Endothelial cell (in vitro differentiated cells): ENCODE measurements at places on chromosomes 7 and 10. TPM values are rescaled to one million over a fixed set of nuclear protein-coding genes. Genes with fewer than 3 reads are reported as not detected.

WEE2 gene
- 0.33 TPM for total RNA-seq

GRCh38 chr10:21458126-21458871 lies 67.2 kb downstream of the SKIDA1 start:
- peaks cover 1% of the 10 kb centered on the region for H3K27me3 ChIP-seq
- no peaks in the 10 kb centered on the region for H3K36me3 ChIP-seq
- H3K4me3 ChIP-seq, result no peak overlapping the region
- no peaks in the 10 kb centered on the region for H3K4me1 ChIP-seq

DNA sequence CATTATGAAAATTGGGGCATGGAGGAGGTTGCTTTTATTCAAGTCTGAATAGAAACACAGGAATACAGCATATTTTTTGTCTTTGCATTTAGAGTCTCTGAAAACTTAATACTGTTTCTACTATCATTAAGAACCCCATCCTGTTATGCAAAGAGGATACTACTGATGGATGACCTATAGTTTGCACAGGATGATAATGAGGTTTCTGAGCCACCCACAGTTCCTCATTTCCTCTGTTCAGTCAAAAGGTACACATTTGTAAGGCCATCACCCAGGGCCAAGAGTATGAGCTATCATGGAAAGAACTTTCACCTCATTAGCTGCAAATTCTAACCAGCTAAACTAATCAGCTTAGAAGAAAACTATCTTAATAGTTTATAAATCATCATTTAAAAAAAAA lies 213.0 kb upstream of the CHRM2 start:
- no peaks in the 10 kb centered on the region for H3K4me1 ChIP-seq
- DNase-seq, result no peak
- H3K27ac ChIP-seq, result no peak overlapping the region
- no peak overlapping the region for H3K4me3 ChIP-seq

GRCh38 chr10:63653747-63654146 lies 132.5 kb downstream of the REEP3 start:
- H3K4me3 ChIP-seq, result no peak overlapping the region
- DNase-seq, result no peak
- H3K27ac ChIP-seq, result no peak overlapping the region

SLC12A9 gene
- total RNA-seq, result 60.5 TPM

GRCh38 chr7:112390167-112390566 lies 60.1 kb upstream of the IFRD1 start:
- H3K27me3 ChIP-seq, result peaks cover 5% of the 10 kb centered on the region
- H3K27ac ChIP-seq, result no peak overlapping the region
- H3K36me3 ChIP-seq, result no peaks in the 10 kb centered on the region
- H3K4me3 ChIP-seq, result no peak overlapping the region
- H3K4me1 ChIP-seq, result peaks cover 2% of the 10 kb centered on the region

GRM3 gene
- not detected for total RNA-seq

SORCS1 gene
- 0.56 TPM for total RNA-seq

- peak; percentile 92 for DNase-seq
- no peak within 1 kb of the TSS for H3K27ac ChIP-seq
- peaks cover 21% of the 10 kb centered on the region for H3K27me3 ChIP-seq
- peaks cover 30% of the 10 kb centered on the region for H3K4me1 ChIP-seq
Observed at GRCh38 chr10:102241444-102242117, at the start of gene PITX3. TSS of gene PITX3 (minus strand) at chr10:102241512. CDS start at chr10:102232080, 9,432 bp downstream.

ASB13 gene
- total RNA-seq, result 22.5 TPM

DNA sequence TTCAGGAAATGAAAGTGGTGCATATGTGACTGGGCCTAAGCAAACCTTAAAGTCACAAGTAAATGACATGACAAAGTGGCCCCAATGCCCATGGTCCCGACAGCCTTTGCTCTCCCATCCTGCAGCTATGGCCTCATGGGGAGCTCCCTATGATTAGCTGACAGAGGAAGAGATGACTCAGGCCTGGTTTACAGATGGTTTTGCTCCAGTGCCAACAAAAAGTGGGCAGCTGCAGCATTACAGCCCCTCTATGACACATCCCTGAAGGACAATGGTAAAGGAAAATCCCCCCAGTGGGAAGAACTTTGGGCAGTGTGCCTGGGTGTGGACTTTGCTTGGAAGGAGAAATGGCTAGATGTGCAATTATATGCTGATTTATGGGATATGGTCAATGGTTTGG lies 105.1 kb upstream of the ADCY1 start:
- H3K4me3 ChIP-seq, result no peak overlapping the region
- no peak for DNase-seq
- no peaks in the 10 kb centered on the region for H3K4me1 ChIP-seq

- H3K4me1 ChIP-seq, result no peaks in the 10 kb centered on the region
- H3K27ac ChIP-seq, result no peak overlapping the region
- no peak for DNase-seq
- H3K36me3 ChIP-seq, result no peaks in the 10 kb centered on the region
- no peak overlapping the region for H3K4me3 ChIP-seq
- peaks cover 2% of the 10 kb centered on the region for H3K27me3 ChIP-seq
Observed at GRCh38 chr7:123824754-123825067, 20.3 kb upstream of the HYAL4 start.

PRSS2 gene
- 2.0 TPM for total RNA-seq

DNA sequence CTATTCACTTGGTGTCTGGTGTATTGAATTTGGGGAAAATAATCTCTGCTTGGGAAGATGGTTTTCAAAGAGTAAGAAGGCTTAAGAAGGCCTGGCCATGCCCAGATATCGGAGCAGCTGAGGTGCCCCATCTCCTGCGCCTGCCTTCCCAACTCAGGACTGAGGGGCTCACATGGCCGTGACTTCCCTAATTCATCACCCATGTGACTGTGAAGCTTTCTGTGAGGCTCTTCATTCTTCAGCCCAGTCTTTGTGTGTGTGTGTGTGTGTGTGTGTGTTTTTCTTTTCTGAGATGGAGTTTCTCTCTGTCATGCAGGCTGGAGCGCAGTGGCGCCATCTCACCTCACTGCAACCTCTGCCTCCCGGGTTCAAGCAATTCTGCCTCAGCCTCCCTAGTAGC lies 53.2 kb downstream of the PROSER2 start:
- DNase-seq, result no peak
- H3K4me1 ChIP-seq, result peaks cover 19% of the 10 kb centered on the region
- H3K27me3 ChIP-seq, result peaks cover 18% of the 10 kb centered on the region
- H3K27ac ChIP-seq, result no peak overlapping the region
- H3K4me3 ChIP-seq, result no peak overlapping the region
- no peaks in the 10 kb centered on the region for H3K36me3 ChIP-seq

DNA sequence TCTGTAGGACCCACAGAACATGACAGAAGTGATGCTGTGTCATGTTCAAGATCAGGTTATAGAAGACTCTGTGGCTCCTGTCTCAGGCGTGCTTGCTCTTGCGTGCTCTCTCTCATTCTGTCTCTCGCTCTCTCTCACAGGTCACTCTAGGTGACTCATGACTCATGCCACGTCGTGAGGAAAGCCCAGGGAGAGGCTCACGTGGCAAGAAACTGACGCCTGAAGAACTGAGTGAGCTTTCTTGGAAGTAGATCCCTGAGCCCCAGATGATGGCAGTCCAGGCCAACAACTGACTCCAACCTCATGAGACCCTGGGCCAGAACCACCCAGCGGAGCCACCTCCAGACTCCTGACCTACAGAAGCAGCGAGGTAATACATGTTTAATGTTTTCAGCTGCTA lies 103.3 kb downstream of the DNMBP start:
- H3K4me3 ChIP-seq, result no peak overlapping the region
- peaks cover 20% of the 10 kb centered on the region for H3K4me1 ChIP-seq

ZRANB1 gene
- 22.4 TPM for total RNA-seq

EMX2 gene
- total RNA-seq, result not detected

DNA sequence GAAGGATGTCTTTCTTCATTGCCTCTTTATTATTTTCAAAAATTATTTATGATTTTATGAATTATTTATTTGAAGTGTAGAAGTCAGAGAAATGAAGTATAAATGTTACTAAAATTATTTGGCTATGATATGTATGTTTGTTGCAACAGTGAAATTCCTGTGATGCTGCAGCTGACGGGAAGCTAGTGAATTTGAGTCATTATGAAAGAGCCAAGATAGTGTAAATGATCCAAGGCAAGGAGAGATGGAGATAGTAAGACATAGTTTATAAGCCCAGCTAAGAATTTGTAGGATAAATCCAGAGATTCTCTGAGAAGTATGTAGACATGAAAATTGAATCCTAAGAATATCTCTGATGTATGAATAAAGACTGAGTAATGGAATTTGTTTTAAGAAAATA lies 30.8 kb downstream of the CASD1 start:
- no peaks in the 10 kb centered on the region for H3K27me3 ChIP-seq
- H3K27ac ChIP-seq, result no peak overlapping the region
- H3K36me3 ChIP-seq, result no peaks in the 10 kb centered on the region
- DNase-seq, result no peak

GRCh38 chr10:102994531-102995295 lies 76.6 kb downstream of the CNNM2 start:
- no peak overlapping the region for H3K4me3 ChIP-seq
- H3K27ac ChIP-seq, result no peak overlapping the region
- H3K27me3 ChIP-seq, result peaks cover 2% of the 10 kb centered on the region
- DNase-seq, result no peak

GRCh38 chr7:13945670-13946069 lies 43.8 kb downstream of the ETV1 start:
- no peaks in the 10 kb centered on the region for H3K4me1 ChIP-seq
- H3K27ac ChIP-seq, result no peak overlapping the region
- no peak for DNase-seq
- H3K36me3 ChIP-seq, result no peaks in the 10 kb centered on the region
- H3K4me3 ChIP-seq, result no peak overlapping the region

DNA sequence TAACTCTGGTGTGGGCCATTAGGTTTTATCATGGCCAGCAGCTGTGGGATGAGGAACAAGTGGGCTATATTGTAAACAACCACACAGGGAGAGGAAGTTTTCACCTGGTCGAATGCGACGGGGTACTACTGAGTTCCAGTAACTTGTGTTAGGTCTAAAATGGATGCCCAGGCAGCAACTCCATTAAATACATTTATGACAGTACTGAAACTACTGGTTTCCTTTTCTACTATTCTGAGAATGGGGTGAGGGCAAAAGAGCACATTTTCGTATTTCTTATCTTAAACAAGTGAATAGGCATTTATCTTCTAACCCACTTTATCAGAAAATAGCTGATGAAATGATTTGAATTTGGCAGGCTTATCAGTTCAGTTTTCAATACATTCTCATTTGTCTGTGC lies 109.7 kb downstream of the C1GALT1 start:
- DNase-seq, result no peak
- peaks cover 11% of the 10 kb centered on the region for H3K4me1 ChIP-seq
- no peaks in the 10 kb centered on the region for H3K36me3 ChIP-seq
- no peaks in the 10 kb centered on the region for H3K27me3 ChIP-seq
- H3K4me3 ChIP-seq, result no peak overlapping the region

SORBS1 gene
- total RNA-seq, result 103 TPM

VGF gene
- 0.77 TPM for total RNA-seq

ALOX5 gene
- total RNA-seq, result 0.18 TPM

- H3K4me3 ChIP-seq, result peak overlapping the region; percentile 98
- peak; percentile 55 for DNase-seq
- H3K4me1 ChIP-seq, result peaks cover 31% of the 10 kb centered on the region
- peaks cover 19% of the 10 kb centered on the region for H3K36me3 ChIP-seq
Observed at GRCh38 chr7:106283831-106284713, 711 bp downstream of the NAMPT start.

DNA sequence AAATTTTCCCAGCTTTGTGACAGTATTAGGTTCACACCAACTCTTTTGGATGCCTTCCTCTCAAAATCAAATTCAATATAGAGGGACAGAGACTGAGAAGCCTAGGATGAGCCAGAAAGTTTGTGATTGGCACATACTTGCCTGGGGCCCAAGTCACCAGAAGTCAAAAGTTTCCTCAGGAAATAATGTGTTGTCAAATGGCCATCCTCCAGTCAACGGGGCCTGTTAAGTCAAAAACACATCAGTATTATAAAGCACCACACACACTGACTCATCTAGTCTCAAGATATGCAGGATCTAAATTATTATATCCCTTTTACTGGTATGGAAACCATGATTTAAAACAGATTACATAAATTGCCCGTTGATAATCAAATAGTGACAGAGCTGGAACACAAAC lies 158.1 kb downstream of the AHR start:
- no peaks in the 10 kb centered on the region for H3K4me1 ChIP-seq
- no peak overlapping the region for H3K4me3 ChIP-seq
- DNase-seq, result no peak
- peaks cover 24% of the 10 kb centered on the region for H3K36me3 ChIP-seq
- no peaks in the 10 kb centered on the region for H3K27me3 ChIP-seq

DNA sequence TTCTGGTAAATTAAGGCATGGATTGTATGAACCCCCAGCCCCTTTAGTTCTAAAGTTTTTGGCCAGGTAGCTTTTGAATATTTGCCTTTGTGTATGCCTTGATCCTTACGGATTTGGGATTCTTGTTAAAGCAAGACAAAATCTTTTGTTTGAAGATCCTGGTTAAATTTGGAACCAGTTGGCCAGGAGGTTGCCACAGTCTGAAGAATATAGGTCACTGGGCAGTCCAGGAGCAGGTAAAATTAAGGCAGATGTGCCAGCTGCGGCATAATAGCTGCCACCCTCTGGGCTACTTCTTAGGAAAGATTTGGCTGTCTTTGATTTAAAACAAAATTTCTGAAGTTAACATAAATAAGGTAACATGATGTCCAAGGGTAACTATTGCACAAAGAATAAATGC lies 192.3 kb downstream of the SUGCT start:
- H3K27me3 ChIP-seq, result peaks cover 3% of the 10 kb centered on the region
- H3K4me3 ChIP-seq, result no peak overlapping the region
- peaks cover 8% of the 10 kb centered on the region for H3K4me1 ChIP-seq
- H3K27ac ChIP-seq, result no peak overlapping the region

DNA sequence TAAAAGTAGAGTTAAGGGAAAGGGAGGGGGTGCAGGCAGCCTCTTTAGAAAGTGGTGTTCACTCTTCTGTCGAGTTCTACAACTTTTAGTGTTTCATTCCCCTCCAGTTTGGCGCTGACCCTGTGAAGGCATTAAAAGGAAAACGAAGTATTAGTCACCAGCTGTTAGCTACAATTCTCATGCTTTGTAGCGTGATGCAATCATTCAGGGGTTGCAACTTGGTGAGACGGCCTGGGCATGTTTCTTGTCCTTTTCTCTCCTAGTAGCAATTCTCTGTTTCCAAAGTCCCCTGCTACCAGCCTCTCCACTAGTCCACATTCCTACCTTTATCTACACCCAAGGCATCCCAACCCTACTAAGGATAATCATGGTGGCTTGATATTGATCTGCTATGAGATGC lies 33.7 kb upstream of the DGKI start:
- peaks cover 56% of the 10 kb centered on the region for H3K36me3 ChIP-seq
- no peak overlapping the region for H3K4me3 ChIP-seq
- H3K4me1 ChIP-seq, result peaks cover 11% of the 10 kb centered on the region
- H3K27ac ChIP-seq, result no peak overlapping the region
- peaks cover 11% of the 10 kb centered on the region for H3K27me3 ChIP-seq

DNA sequence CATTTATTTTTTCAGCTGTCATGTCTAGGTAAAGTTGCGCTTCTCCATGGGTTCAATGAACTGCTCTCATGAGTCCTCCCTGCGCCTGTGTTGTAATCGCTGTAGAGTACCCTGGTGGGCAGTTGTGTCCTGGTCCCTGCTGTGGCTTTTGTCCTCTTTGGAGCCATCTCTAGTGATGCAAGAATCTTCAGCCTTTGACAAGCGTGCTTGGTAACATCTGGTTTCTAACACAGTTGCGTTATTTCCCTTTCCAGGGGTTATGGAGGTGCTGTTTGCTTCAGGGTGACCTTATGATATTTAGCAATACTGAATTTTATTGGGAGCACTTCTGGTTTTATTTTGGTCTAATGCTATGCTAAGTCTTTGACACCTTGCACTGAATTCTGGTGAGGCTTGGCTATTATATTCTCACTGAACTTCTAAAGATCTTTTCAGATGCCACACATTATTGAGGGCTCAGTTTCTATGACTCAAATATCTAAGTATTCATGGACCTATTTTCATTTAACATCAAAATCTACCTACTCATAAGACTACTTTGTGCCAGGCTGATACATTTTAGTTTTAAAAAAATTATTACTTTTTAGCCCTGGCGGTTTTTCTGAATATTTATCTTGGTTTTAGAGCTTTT lies 88.6 kb downstream of the FANK1 start:
- peaks cover 5% of the 10 kb centered on the region for H3K36me3 ChIP-seq
- no peak overlapping the region for H3K27ac ChIP-seq
- DNase-seq, result no peak
